ENCODE measurements at places on chromosomes 5 and 9.
A peak's percentile ranks its signal among the peaks of the same experiment; 100 is the strongest.

GRCh38 chr9:76654051-76654461 is 110.2 kb upstream of the PCA3 start:
- DNase-seq = no peak

DNA sequence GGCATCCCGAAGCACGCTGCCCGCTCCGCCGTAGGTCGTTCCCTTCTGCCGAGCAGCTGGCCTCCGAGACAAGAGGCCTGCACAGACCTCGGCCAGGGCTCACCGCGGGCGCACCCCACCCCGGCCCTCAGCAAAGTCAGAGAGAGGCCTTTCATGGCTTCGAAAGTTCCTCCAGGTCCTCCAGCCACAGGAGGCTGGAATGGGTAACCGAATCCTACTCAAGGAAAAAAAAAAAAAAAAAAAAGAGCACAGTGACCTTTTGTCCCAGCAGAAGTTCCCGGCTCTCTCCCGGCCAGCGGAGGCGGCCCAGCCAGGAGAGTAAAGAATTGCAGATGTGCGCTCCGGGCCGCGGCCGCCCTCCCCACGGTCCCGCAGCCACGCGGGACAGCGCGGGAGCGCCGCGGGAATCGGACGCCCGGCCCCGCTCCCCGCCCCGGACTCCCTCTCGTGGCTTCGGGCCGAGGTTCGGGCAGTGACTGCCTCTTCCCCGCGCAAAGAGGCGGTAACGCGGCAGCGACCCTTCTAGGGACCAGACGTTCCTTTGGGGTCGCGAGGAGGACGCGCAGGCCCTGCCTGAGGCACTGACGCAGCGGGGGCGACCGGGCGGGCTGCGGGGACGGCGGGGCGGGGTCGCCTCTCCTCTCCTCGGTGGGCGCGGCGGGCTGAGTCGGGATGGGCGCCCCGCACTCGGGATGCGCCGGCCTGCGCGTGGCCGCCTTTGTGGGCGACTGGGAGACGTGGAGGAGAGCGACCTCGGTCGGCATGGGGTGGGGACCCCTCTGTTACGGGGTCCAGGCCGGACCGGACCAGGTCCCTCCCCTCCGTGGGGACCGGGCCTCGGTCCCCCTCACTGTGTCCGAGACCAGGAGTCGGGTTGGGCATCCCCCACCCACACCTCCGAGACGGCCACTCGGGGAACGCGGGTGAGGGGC is 754 bp downstream of the GFPT2 start:
- no peak for DNase-seq

GRCh38 chr5:122649080-122649479 is 125.8 kb upstream of the SNX2 start:
- no peak for DNase-seq

DNA sequence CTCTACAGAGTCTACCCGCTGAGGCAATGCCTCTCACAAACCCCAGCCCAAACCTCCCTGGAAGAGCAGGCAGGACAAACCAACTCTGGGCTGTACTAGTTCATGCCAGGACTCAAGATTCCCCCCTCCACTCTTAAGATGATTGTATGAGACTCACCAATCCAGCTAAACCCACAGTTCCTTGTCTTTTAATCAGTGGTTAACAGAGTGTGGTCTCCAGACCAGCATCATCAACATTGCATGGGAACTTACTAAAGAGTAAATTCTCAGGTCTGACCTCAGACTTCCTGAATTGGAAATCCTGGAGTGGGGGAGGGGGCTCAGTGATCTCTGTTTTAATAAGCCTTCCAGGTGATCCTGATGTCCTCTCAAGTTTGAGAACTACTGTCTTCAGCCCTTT is 240.9 kb downstream of the GAS1 start:
- DNase-seq = no peak

GRCh38 chr5:100902440-100903038 is 543 bp downstream of the ST8SIA4 start:
- DNase-seq = peak; percentile 54

All from activated naive CD4-positive, alpha-beta T cell treated with Interleukin-2 at 50 U/mL for 16 hours (primary cell).